Activated CD4-positive, alpha-beta T cell treated with anti-CD3 and anti-CD28 coated beads, Interleukin-2, Interleukin-4, amounts not matched to agents 100 ng/mL and 50 ng/mL, durations not matched to agents 16 hours and 8 hours (primary cell): ENCODE measurements at places on chromosomes 2 and 18.

DNA sequence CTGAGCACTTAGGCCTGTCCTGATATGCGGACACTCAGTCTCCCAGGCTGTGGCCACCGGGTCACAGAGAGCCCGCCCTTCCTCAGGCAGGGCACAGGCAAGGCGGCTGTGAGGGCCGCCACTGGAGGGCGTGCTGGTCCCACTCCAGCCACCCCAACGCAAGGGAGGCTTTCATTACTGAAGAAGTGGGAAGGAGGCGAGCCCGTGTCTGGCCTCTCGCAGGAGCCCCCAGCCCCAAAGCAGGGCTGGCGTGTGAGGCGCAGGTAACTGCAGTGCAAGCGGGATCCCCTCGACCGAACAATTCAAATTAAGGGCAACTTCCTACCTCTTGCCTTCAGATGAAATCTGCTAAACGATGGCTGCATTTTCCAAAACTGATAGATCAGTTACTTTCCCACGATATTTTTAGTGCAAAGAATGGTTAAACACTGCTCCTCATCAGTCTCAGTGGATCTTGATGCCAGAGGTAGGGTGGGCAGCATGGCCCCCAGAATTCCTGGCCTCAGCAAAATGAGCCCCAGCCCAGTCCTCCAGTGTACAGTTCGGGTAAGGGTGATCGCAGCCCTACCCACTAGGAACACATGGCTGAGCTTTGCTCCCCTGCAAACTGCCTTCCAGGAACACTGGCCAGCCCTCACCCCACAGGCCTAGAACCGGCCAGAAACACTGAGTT is 97.2 kb downstream of the SEPTIN10 start:
- peak; percentile 7 for DNase-seq

DNA sequence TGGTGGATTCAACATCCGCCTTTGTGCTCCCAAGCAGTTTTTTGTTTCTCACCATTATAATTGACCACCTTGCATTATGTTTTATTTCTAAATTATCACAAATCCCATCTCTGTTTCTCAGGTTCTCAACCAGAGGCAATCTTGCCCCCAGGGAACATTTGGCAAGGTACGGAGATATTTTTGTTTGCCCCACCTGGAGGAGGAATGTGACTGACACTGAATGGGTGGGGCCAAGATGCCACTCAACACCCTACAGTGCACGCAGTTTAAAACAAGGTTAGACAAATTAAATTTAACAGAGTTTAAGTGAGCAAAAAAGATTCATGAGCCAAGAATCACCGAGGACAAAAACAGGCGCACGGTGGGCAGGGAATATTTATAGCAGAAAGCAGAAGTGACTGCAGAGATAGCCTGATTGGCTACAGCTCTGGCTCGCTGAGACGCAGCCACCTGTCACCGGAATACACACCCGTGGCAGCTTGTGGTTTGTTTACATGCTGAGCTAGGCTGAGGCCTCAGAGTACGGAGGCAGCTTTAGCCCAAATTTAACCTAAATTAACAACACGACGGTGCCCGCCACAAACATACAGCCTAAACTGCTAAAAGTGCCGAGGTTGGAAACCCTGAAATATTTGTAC is 150.0 kb upstream of the ALKAL2 start:
- peak; percentile 48 for DNase-seq

GRCh38 chr2:232490221-232491138 is 2.8 kb upstream of the ECEL1 start:
- no peak for DNase-seq

GRCh38 chr2:239113171-239113570 is 265.3 kb downstream of the TWIST2 start:
- no peak for DNase-seq

DNA sequence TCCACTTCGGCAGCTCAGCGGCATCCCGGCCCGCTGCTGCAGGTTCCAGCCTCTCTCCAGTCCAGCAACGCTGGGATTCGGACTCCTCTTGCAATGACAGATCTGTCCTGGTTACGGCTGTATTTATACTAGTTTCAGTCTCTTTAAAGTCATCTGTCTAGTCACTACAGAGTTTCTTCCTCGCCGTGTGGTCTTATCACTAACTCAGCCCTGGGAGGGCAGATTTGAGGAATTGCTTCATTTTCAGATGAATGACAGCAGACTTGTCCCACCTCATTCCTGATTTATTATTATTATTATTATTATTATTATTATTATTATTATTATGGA is 2.2 kb downstream of the KLHL29 start:
- no peak for DNase-seq

DNA sequence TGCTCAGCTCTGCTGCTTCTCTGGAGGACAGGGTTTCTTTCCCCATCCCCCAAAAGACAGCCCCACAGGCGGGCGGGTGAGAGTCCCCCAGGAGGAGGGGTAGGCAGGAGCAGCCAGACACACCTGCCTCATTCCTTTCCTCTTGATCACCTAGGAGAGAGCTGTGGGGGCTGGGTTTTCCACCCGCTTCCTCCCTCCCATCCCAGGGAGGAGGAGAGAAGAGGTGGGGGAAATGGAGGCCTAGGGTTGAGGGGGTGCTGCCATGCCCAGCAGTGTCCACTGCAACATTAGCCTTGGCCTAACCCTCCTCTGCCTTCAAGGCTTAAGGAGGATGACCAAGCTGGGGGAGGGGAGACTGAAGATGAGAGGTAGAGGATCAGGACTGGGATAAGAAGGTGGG is 14.7 kb downstream of the WNT10A start:
- no peak for DNase-seq

- no peak for DNase-seq
Measured at GRCh38 chr2:74374509-74375205, 5.5 kb downstream of the DCTN1 start.

DNA sequence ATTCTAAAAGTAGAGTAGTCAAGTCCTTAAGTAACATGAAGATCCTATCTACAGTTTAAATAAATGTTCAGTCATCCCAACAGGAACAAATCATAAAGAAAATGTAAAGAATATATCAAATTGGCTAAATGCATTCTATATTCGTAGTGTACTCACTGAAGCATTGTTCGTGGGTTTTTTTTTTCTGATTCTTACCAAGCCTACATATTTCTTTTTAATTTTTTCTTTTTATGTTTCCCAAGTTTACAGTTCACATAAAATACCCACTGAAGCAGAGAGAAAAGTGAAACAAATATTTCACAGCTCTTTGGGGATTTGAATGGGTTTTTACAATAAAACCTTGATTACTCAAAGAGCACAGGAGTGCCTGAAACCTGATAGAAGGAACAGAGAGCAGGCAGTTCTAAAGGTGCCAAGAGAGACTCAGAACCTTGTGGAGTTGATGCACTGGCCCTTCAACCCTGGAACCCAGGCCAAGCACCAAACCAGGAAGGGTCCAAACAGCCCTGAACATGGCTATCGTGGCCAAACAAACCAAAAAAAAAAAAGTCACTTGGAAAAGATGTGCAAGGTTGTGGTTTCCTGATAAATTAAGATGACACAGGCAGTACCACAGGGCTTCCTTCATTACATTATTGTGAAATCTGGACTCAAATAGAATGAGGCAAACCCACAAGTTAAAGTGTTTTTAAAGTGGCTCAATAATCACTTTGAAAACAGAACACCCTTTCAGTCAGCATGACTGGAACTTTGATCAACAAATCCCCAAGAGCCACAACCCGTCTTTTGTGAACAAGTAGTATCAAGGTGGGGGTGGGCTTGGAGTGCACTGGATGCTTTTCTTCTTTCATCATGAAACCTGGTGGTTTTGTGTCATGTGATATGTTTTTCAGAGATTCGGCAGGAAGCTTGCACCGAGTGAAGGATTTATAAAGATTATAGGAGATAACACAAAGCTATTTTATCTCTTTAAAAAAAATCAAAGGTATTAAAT is 245.0 kb upstream of the FN1 start:
- DNase-seq = peak; percentile 44

GRCh38 chr18:34773378-34773777 is 63.3 kb downstream of the DTNA start:
- no peak for DNase-seq

- DNase-seq = no peak
Measured at GRCh38 chr2:150859877-150860276, 372.4 kb upstream of the RND3 start.

GRCh38 chr2:50126845-50127244 is 905.1 kb downstream of the NRXN1 start:
- DNase-seq = no peak

GRCh38 chr2:137223722-137224121 is 458.4 kb downstream of the THSD7B start:
- DNase-seq = no peak

DNA sequence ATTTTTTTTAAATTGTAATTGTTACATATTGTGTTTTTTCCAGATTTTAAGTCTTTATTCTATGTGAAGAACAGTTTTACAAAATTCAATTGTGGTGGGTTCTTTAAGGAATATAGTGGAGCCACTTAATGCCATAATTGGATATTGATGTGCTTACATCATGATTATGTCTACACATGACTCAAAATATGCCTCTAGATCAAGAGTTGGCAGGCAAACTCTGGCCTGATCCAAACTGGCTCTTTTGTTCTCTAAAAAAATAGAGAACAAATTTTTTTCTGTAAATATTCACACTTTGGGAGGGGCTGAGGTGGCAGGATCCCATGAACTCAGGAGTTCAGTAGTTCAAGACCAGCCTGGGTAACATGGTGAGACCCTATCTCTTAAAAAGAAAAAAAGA is 8.3 kb downstream of the EHBP1 start:
- no peak for DNase-seq

DNA sequence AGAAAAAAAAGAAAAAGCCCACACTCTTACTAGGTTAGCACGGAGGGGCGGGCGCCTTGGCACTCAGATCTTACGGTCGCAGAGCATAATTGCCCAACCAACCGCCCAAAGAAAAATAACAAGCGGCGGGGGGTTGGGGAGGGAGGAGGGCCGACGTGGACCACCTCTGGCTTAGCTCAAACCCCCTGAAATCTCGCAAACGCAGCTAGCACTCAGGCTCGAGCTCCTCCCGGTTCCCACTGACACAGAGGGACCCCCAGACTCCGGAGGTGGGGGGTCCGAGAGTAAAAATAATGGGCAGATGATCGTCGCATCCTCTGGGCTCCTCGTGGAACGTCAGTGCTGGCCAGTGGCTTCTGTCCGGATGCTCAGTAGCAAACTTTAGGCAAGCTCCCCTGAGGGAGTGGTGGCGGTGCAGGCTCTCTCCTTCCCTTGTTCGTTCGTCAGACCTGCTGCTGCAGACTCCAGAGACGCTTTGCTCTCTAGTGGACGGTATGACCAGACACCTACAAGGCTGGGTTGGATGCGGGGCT is 12.0 kb downstream of the CATIP start:
- no peak for DNase-seq

DNA sequence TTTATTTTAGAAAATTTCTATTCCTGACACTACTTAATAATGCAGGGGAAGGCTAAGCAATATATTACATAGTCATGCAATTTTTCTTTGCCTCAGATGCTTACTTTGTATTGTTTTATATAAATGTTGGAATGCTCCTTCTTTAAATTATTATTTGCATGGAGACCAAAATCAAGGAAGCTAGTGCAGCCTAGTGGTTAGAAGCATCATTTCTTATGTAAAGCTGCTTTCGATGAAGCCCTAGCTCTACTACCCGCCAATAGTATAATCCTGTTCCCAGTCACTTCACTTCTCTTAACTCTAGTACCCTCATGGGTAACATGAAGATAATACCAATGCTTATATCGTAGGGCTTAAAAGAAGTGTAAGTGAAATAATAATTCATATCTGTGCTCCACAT is 198.9 kb downstream of the LRATD1 start:
- DNase-seq = no peak
